Body of pancreas (tissue), 4 donors: ENCODE measurements at places on chromosomes 3 and 15. TPM values are rescaled to one million over a fixed set of nuclear protein-coding genes. Genes with fewer than 3 reads are reported as not detected.

GRCh38 chr15:29924750-29925149 is 102.5 kb upstream of the TJP1 start:
- H3K27ac ChIP-seq: peak overlapping the region; percentile 29
- no peaks in the 10 kb centered on the region for H3K36me3 ChIP-seq
- no peak overlapping the region for H3K4me3 ChIP-seq
- H3K27me3 ChIP-seq: no peaks in the 10 kb centered on the region
- peak; percentile 61 for DNase-seq
- H3K4me1 ChIP-seq: peaks cover 16% of the 10 kb centered on the region

- H3K27me3 ChIP-seq: no peaks in the 10 kb centered on the region
- no peaks in the 10 kb centered on the region for H3K4me1 ChIP-seq
- no peak for DNase-seq
Observed at GRCh38 chr3:126571078-126571477, 12.3 kb upstream of the C3orf22 start.

The FETUB gene
- total RNA-seq: not detected

GRCh38 chr3:111278959-111279358 is 207.3 kb downstream of the NECTIN3 start:
- no peaks in the 10 kb centered on the region for H3K4me1 ChIP-seq
- H3K27ac ChIP-seq: no peak overlapping the region
- no peak overlapping the region for H3K4me3 ChIP-seq
- H3K27me3 ChIP-seq: no peaks in the 10 kb centered on the region
- H3K36me3 ChIP-seq: no peaks in the 10 kb centered on the region
- DNase-seq: no peak

The GLCE gene
- total RNA-seq: 9.3 TPM
